AG10803 (cell line): ENCODE measurements at places on chromosomes 3 and 15.

DNA sequence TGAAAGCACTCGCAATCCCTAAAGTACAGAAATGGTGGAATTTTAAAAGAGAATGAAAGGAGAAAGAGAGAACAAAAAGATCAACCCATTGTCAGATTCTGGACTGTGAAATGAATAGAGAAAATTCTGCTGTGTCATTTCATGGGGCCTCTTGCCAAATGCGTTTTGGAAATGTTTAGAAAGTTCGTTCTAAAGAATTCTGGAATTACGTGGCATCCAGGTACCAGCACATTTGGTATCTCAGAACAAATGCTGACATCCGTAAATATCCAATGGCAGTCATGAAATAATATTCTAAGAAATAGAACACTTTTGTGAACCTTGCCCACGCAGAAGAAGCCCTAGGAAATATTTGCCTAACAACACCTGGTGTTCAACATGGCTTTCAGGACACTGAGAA, 219.2 kb downstream of the P3H2 start:
- DNase-seq: no peak

DNA sequence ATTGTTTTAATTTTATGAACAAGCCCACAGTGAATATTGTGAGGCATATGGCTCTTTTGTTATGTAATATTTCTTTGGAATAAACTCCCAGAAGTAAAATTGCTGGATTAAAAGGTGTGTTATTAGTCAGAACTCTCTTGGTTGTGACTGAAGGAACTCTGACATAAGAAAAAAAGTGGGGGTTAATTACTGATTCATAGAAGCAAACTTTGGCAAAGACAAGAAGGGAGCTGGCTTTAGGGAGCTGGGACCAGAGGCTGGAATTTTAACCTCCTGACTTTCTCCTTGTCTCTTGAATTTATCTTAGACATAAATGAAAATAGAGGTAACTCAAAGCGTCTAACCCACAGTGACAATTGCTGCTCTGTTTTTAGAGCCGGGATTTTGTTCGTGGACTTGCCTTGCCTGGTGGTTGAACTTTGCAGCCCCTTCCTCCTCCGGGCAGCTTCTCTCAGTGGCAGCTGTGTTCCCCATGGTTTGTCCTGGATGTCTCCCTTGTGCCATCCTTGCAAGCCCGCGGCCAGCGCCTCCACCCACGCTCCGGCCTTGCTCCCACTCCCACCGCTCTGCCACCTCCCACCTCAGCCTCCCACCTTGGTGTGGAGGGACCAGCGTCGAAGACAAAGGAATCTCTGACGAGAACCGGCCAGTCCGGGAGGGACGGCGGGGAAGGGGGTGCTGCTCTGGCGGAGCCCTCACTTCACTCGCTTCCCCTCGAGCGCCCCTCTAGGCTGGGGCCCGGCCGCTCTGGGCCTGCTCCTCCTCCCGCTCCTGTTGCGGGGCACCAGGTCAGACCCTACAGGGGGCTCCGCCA, 28.0 kb downstream of the ARHGAP31 start:
- no peak for DNase-seq

DNA sequence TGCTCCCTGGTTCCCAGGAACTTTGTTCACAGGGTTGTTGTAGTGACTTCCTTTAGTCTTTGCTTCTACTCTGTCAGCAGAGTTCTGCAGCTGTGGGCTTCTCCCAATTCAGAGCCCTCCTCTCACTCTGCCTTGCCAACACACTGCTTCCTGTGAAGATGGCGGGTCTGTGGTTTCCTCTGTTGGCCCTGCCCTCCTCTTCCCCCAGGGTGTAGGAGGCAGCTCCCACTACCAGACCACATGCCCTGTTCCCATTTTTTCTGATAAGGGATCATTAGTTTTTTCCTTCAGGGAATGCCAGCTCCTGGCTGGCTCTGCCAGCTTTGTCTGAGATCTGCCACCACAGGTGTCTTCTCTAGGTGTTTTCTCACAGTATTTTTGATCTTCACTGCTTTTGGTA, 12.7 kb downstream of the SPSB4 start:
- no peak for DNase-seq

GRCh38 chr3:73669260-73669659, 44.5 kb upstream of the PDZRN3 start:
- DNase-seq: peak; percentile 35

- no peak for DNase-seq
These were observed 7.1 kb upstream of the SLC30A4 start for GRCh38 chr15:45529613-45530012.

- no peak for DNase-seq
These were observed 243.6 kb downstream of the ATP8B4 start for GRCh38 chr15:49875392-49875791.

- DNase-seq: peak; percentile 5
These were observed 863 bp downstream of the PSMA4 start for GRCh38 chr15:78540871-78541743.

DNA sequence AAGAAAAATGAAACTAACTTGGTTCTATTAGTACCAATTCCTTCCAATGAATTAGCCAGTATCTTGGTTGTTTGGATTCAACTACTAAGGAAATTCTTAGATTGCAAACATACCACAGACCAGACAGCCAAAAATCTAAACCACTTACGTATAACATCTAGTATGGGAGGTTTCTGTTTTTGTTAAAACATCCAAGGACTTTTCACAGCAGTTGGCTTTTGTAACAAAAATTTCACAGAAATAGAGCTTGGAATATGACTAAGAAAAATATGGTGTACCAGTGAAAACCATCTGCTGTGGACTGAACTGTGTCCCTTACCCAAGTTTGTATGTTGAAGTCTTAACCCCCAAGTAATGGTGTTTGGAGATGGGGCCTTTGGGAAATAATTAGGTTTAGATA, 199.2 kb downstream of the OTOL1 start:
- no peak for DNase-seq
